NCI-H2029 (cell line): ENCODE measurements at places on chromosomes 12 and 14.
A peak's percentile ranks its signal among the peaks of the same experiment; 100 is the strongest.

DNA sequence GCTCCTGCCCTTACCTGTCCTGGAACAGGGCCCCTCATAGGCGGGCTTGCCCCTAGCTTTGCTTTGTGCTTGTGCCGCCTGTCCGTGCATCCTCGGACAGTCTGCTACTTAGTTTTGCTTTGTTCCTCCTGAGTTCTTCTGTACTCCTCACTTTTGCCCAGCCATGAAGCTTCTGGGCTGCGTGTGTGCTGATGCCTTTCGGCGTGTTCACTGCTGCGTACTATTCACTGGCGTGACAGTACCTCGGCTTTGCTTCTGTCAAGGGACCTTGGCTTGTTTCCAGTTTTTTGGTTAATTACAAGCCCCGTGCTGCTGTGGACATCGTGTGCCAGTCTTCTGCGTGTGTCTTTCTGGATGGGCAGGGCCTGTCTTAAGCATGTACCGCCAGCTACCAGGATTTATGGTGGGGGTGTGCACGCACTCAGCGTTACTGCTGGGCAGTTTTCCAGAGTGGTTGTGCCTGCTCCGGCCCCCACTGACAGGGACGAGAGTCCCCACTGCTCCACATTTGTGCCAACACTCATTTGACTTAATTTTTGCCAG lies 2.5 kb downstream of the PACS2 start:
- DNase-seq = no peak

DNA sequence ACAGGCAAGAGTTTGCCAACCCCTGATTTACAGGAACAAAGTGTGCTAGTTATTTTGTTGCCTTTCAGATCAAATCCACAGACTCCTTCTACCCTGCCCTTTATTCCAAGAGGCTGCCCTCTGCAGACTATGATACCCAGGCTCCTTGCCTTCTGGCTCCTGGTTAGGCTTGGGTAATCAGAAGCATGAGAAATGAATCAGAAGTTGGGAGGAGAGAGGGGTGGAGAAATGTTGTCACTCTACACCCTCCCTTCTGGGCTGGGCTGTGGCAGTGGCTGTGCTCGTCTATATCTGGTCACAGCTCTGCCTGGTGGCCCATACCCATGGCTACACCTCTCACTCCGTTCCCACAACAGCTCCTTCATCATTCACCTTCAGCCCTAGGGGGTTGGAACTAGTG lies 204.6 kb upstream of the PLXNC1 start:
- DNase-seq = no peak

GRCh38 chr14:79515158-79515557 lies 696.1 kb downstream of the DIO2 start:
- DNase-seq = no peak

DNA sequence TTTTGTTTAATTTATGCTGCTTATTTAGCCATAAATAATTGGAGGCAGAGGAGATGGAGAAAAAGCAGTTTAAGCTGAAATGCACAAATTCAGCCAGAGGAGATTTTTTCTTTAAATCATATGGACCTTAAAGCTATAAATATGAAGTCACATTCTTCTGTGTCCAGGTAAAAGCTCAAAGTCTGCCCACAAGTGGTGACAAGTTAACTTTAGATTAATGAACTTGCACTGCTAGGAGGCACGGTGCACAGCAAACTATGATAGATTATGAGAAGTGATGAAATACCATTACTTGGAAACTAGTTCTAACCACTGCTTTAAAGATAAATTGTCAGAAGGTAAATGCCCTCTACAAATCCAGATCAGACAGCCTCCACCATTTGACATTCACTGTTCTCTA lies 69.0 kb downstream of the IFT81 start:
- DNase-seq = no peak

- no peak for DNase-seq
Measured at GRCh38 chr14:69154779-69155178, 1.9 kb upstream of the DCAF5 start.

GRCh38 chr14:92058006-92058917 lies 18.4 kb upstream of the TRIP11 start:
- DNase-seq = no peak

- DNase-seq = no peak
Measured at GRCh38 chr12:68497702-68498101, 113.0 kb upstream of the RAP1B start.

DNA sequence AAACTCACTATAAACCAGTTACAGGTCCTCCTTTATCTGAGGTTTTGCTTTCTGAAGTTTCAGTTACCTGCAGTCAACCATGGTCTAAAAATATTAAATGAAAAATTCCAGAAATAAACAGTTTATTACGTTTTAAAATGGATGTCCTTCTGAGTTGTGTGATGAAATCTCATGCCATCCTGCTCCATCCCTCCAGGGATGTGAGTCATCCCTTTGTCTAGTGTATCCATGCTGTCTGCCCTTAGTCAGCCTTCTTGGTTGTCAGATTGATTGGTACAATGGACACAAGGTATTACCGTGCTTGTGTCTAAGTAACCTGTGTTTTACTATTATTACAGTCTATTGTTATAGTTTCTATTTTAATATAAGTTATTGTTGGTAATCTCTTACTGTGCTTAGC lies 328.3 kb downstream of the APAF1 start:
- DNase-seq = no peak

DNA sequence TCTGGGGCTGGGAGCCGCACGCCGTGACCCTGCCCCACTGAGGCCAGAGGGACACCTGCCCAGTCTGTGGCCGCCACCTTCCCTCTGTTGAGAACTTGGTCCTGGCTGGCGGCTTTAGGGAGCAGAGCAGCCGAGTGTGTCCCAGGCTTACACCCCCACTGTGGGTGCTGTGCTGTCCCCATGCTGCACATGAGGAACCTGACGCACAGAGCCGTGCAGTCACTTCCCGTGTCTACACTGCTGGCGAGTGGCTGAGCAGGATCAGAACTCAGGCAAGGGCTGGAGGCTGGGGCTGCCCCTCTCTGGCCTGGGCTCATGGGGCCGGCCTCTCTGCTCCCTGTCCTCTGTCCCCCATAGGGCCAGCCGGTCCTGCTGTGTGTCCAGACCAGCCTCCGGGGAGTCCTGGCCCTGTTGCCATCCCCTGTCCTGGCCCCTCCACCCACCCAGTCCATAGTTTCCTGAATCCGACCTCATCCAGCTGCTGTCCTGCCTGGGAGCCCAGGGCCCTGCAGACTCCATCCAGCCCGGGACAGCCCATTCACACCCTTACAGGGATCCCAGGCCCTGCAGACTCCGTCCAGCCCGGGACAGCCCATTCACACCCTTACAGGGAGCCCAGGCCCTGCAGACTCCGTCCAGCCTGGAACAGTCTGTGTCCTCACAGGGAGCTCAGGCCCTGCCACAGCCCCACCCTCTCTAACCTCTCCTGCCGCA lies 10.3 kb downstream of the FBRSL1 start:
- DNase-seq = no peak

DNA sequence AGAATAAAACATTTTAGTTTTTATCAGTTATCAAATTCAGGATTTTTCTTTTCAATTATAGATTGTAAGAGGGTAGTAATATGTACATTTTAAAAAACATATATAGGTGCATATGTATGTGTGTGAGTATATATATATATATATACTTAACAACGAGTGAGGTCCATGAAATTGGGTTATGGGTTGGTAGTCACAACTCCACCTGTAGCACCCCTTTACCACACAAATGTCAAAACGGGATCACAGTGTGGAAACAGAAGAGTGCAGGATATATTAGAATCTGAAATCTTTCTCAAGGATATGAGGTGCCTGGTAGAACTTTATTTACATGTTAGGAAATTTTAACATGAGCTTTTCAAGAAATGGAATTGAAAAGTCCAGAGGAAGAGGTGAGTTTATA lies 31.3 kb downstream of the MIA2 start:
- no peak for DNase-seq

GRCh38 chr14:64612021-64612380 lies 62.2 kb downstream of the PPP1R36 start:
- no peak for DNase-seq

GRCh38 chr12:85823436-85824180 lies 12.6 kb downstream of the RASSF9 start:
- DNase-seq = no peak

GRCh38 chr12:88163371-88163770 lies 21.3 kb downstream of the TMTC3 start:
- DNase-seq = no peak

- DNase-seq = no peak
Measured at GRCh38 chr12:123389560-123390351, 5.8 kb downstream of the KMT5A start.

GRCh38 chr12:75658901-75659823 lies 147.8 kb upstream of the KRR1 start:
- DNase-seq = peak; percentile 81
